ENCODE measurements at places on chromosomes 1 and 21.

DNA sequence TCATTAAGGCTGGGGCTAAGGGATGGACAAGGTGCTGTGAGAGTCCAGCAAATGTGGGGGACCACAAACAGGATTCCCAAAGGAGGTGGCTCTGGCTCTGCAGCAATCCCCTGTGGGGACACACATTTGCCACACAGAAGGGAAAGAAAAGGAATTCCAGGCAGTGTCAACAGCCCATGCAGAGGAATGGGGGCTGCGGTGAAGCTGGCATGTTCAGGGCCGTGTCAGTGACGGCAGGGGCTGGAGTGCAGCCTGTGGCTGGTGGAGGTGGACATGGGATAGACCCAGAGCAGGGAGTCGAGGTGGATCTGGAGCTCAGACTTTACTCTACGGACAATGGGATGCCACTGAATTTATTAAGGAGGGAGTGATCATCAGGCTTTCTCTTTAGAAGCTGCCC, 183.2 kb downstream of the TRABD2B start:
- no peak for DNase-seq

GRCh38 chr1:93021539-93022134, 57.4 kb upstream of the MTF2 start:
- DNase-seq: no peak

DNA sequence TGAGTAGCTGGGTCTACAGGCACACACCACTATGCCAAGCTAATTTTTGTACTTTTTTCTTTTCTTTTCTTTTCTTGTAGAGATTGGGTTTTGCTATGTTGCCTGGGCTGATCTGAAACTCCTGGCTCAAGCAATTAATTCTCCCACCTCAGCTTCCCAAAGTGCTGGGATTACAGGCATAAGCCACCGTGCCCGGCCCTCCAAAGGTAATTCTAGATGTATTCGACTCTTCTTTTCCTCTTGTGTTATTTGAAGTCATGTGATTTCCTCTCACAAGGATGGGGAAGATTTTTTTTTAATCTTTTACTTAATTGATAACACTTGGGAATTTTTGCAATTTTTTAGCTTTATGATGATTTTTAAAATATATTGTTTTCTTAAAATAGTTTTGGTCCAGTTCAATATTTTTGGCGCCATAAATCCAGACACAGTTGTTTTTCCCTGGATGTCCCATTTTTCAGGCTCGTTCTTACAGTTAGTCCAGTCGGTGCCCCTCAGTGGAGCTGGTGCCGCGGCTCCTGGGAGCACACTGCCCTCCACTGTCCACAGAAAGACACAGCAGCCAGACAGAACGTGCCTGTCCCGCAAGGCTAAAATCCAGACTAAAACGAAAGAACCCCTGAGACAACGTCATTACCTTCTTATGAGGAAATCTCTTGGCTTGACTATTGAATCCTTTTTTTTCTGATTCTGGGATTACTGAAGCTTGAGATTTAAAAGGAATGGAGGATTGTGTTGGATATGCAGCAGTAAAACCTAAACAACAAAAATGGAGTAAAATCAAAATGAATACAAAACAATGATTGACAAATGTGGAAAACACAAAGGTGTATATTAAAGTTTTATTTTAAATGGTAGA, 22.4 kb downstream of the STPG1 start:
- no peak for DNase-seq

- no peak for DNase-seq
Observed at GRCh38 chr1:41404308-41404761, 43.1 kb downstream of the FOXO6 start.

DNA sequence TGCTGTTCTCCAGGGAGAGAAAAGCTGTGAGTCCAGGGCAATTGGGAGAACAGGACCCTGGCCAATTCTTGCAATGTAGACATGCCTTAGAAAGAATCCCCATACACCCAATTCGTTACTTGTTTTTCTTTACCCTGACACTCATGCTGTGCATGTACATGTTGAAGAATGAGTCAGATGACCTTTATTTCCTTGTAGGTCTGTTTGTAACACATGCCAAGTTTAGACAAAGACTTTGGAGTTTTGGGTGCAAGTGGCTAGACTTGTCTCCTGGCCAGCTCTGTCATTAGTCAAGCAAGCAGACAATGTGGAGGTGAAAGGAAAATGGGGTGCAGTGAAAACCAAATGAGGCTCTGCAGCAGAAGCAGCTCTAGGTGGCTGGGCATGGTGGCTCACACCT, 38.1 kb downstream of the GNPAT start:
- no peak for DNase-seq

DNA sequence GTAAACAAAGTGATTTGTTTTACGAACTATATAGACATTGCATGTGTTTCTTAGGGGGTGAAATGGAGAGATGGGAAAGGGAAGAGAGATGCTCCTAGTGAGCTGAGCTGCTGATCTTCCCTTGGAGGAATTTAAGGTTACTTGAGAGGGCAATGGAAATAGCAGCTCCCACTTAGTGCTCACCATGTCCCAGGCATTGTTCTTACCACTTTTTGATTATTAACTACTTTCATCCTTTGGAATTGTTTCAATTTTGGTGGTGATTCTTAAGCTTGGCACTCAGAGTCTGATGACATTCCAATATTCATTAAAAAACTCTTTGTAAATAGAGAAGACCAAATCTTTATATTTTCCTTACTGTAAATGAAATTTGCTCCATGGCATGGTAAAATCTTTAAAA, 124.9 kb downstream of the ITSN1 start:
- no peak for DNase-seq

DNA sequence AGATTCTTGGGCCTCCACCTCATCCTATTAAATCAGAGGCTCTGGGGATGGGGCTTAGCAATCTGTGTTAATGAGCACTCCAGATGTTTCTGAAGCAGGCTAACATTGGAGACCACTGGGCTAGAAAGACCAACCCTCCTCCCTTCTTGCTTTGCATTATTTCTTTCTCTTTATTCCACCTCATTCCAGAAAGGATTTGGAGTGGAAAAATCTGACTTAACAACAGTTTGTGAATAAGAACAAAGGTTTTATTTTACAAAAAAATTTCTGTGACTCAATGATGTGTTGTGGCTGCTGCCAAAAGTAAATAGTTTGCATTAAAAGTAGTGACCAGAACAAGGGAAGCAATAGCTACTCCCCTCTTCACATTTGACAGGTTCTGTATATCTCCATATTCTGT, 79.4 kb downstream of the TGFB2 start:
- no peak for DNase-seq

- no peak for DNase-seq
Observed at GRCh38 chr1:24317081-24317480, 2.1 kb upstream of the GRHL3 start.

DNA sequence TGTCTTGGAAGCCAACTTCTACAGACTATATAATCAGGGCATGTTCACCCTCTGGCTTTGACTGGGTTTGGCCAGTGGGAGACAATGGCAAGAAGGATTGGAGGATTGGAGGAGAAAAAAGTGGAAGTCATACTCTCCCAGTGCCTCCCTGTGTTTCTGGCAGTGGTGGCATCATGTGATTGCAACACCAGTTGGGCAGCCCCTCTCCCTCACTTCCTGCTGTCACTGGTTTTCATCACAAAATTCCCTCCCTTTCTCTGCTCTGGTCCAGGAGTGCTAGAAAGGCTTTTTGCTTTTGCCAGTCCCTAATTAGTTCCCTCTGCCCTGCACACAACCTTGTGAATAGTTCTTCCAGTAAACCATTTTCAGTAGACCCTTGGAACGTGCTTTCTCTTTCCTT, 3.7 kb upstream of the QSOX1 start:
- no peak for DNase-seq

- DNase-seq: no peak
Observed at GRCh38 chr1:107124694-107125093, 16.1 kb upstream of the NTNG1 start.

- peak; percentile 76 for DNase-seq
Observed at GRCh38 chr1:21270086-21270689, 20.1 kb downstream of the ECE1 start.

GRCh38 chr1:207919523-207920170, 8.7 kb upstream of the CD34 start:
- no peak for DNase-seq

GRCh38 chr1:167716000-167716271, 5.8 kb upstream of the MPZL1 start:
- no peak for DNase-seq

GRCh38 chr1:22671999-22672398, 19.0 kb downstream of the C1QB start:
- DNase-seq: no peak

GRCh38 chr1:147236959-147237791, 5.3 kb upstream of the CHD1L start:
- DNase-seq: no peak

- DNase-seq: no peak
Observed at GRCh38 chr1:184426278-184426674, 39.4 kb downstream of the C1orf21 start.

DNA sequence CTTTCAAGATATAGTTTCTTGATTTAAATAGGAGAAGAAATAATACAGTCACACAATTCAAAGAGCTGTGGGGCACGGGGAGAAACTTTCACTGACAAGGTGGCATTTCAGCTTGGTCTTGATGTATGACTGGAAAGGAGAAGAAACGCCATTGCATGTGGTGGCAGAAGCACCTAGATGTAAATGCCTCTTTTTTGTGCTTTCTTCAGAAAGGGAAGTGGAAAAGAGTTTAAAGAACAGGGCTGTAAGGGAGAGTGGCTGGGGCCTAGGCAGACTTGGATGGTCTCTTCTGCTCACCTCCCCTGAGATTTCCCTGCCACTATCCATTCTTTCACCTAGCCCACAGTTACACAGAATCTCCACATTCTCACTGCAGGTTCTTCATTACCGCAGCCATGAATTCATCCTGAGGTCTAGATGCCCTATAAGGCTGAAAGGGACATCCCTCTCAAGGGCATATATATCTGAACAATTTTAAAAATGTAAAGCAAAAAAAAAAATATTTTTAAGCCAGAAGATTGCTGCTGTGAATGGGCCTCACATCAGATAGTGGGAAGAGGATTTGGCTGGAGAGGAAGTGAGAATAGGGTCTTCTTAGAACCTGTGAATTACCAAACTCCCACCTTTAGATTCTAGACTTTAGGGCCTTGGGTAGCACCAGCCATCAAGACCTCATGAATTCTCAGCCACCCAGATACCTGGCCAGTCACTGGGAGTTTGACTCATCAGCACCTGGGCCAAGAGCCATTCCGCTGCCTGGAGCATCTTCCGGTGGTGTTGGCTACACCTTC, 23.4 kb downstream of the CACNA1E start:
- DNase-seq: no peak

GRCh38 chr1:156160743-156161171, 7.4 kb downstream of the SEMA4A start:
- DNase-seq: peak; percentile 50

- DNase-seq: no peak
Observed at GRCh38 chr1:190019717-190020116, 457.9 kb downstream of the BRINP3 start.

- no peak for DNase-seq
Observed at GRCh38 chr1:185759061-185759460, 24.9 kb downstream of the HMCN1 start.

GRCh38 chr1:41380979-41381691, 19.9 kb downstream of the FOXO6 start:
- no peak for DNase-seq

GRCh38 chr21:35059742-35060141, 10.6 kb upstream of the RUNX1 start:
- DNase-seq: no peak

DNA sequence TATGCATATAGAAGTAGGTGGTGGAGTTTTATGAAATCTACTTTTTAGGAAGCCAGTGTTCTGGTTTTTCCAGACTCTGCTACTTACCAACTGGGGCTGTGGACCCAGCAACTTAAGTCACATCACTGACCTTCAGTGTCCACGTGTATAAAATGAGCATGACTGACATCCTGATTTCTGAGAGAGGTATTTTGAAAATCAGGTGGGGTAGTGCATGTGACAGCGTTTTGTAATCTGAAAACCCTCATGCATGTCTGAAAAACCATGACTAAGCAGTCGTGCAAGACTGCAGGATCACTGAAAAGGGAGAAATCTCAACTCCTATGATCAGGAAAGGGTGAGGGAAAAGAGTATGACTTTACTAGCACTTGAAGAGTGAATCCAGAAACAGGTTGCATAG, 26.1 kb downstream of the CR1L start:
- no peak for DNase-seq

DNA sequence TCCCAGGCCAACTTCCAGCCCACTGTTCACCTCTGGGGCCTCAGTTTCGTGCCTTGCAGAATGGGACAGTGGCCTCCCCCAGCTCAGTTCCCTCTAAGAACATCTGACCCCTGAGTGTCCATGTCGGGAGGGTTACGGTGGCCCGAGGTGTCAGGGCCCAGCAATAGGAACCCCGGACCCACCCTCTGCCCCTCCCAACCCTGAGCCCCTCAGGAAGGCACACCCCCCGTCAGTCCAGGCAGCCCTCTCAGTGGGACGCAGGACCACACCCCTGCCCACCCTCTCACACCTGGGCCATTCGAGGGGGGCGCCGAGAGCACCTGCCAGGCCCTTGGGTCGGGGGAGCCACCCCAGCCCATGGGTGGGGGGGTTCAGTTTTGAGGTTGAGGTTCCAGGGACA, 447 bp downstream of the TTC34 start:
- DNase-seq: no peak

DNA sequence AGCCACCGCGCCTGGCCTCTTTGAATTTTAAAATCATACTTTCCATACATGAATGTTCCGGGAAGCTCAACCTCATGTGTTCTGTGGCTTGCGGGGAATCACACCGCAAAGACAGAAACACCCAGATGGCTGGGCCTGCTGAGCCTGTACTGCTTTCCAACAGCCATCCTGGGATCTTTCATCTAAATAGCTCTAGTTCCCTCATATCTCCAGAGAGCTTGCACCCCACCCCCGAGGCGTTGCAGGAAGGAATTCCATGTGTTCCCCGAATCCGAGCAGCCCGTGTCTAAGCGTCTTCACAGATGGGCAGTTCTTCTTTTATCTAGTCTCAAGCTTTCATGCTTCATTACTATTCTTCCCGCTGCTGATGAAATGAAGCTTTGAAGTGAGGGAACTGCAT, 66.4 kb downstream of the IGSF21 start:
- no peak for DNase-seq

- DNase-seq: no peak
Observed at GRCh38 chr21:35602811-35603362, 457.4 kb downstream of the SETD4 start.

GRCh38 chr1:111909030-111909429, 80.4 kb downstream of the KCND3 start:
- DNase-seq: no peak

DNA sequence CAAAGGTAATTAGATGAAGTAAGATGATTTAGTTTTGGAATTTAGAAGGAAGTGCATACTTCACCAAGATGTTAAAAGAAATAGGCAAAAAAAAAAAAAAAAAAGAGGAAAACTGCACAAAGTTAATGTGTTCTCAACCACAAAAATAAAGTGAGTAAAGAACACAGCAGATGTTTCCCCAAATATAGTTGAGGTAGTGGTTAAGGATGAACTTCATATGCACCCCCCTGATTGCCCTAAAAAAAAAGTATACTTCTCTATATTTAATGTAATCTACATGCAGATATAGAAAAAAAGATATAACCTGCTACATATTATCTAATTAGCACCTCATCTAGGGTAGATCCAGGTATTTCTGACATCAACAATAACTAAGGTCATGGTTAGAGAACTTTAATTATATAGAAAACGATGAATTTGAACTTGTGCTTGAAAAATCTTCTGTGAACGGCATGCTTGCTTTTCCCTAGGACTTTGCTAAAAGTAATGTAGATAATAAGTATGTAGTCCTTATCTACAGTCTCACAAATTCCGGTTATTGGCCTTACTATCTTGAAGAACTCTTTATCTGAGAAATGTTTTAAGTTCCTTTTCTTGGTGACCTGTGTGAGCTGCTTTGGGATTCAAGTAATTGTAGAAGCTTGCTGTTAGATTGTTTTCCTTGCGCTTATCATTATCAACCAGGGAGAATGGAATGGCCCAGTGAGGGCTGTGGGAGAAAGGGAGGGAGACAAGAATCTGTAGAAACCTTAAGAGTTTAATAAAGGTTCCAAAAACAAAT, 70.1 kb upstream of the LRRC7 start:
- DNase-seq: no peak

All from stimulated activated CD4-positive, alpha-beta T cell treated with anti-CD3 and anti-CD28 coated beads, Interleukin-1b, Interleukin-23, amount 100 ng/mL, for 1 hour (primary cell).